ENCODE measurements at places on chromosomes 7 and 10. TPM values are rescaled to one million over a fixed set of nuclear protein-coding genes. Genes with fewer than 3 reads are reported as not detected.
A peak's percentile ranks its signal among the peaks of the same experiment; 100 is the strongest.

The OPN4 gene
- total RNA-seq: not detected

The NPTX2 gene
- not detected for total RNA-seq

The PLAC9 gene
- not detected for total RNA-seq

- H3K4me3 ChIP-seq: peak overlapping the region; percentile 95
- H3K36me3 ChIP-seq: peaks cover 24% of the 10 kb centered on the region
- peak overlapping the region; percentile 94 for H3K27ac ChIP-seq
- peaks cover 35% of the 10 kb centered on the region for H3K4me1 ChIP-seq
Measured at GRCh38 chr7:124930173-124930623, 573 bp upstream of the POT1 start.

- H3K4me1 ChIP-seq: no peaks in the 10 kb centered on the region
- DNase-seq: no peak
- H3K4me3 ChIP-seq: no peak overlapping the region
- H3K27ac ChIP-seq: no peak overlapping the region
Measured at GRCh38 chr7:82705517-82706260, 262.1 kb upstream of the CACNA2D1 start.

DNA sequence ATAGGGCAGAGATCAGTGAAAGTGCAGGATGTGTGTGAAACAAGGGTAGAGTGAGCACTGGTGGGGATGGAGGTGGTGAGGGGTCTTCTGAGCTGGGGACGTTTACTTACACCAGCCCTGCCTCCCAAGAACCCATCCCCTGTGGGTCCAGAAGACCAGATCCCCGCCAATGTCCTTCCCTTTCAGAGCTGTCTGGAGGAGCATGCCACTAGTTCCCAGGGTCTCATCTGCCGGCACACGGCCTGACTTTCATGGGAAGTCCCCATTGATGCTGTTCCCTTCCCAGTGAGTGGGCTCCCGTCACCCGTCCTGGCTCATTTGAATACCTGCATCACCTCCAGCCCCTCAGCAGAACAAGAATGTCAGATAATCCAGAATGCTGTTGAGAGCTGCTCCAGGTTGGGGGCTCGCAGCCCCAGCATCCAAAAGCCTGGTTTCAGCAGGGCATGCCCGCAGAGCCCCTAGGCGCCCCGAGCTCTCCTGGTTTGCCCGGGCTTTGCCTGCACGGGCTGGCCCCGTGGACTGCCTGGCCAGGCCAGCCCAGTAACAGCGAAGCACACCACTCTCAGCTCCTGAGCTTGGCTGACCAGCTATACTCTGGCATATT is 246.7 kb downstream of the MGMT start:
- DNase-seq: peak; percentile 3
- peaks cover 2% of the 10 kb centered on the region for H3K36me3 ChIP-seq
- H3K4me1 ChIP-seq: no peaks in the 10 kb centered on the region

DNA sequence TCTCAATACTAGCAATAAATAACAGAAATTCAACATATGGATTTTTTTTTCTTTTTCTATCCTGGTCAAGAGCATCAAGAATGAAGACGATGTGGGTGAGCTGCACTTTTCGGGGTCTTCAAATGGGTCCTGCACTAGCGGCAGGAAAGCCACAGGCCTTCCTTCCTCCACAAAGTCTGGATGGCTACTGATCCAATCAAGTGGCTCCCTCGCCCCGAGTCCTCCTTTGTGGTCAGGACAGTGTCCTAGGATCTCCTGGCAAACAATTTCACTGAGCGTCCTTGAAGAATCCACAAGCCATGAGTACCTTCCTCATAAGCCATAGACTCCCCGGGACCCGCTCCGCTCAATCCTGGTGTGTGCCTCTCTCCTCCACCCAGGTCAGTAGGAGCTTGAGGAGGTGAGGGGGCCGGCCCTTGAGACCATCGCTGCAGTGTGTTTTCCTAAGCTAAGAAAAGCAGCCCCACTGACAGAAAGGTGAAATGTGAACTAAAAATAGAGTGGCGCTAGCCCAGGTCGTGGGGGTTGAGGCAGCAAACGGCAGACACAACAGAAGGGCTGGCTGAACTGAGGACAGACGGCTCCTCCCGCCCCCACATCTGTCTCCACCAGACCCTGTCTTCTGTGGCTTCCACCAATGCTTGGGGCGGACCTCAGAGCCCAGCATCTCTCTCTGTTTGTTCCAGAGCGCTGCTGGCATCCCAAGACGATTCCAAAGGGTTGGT is 202.3 kb downstream of the HERPUD2 start:
- H3K27me3 ChIP-seq: peaks cover 22% of the 10 kb centered on the region
- H3K36me3 ChIP-seq: no peaks in the 10 kb centered on the region
- peaks cover 2% of the 10 kb centered on the region for H3K4me1 ChIP-seq
- no peak for DNase-seq

- H3K27me3 ChIP-seq: peaks cover 28% of the 10 kb centered on the region
- DNase-seq: no peak
- peaks cover 2% of the 10 kb centered on the region for H3K36me3 ChIP-seq
- peak overlapping the region; percentile 23 for H3K4me3 ChIP-seq
- H3K27ac ChIP-seq: no peak overlapping the region
Measured at GRCh38 chr10:104233817-104234216, 1.7 kb upstream of the CFAP43 start.

DNA sequence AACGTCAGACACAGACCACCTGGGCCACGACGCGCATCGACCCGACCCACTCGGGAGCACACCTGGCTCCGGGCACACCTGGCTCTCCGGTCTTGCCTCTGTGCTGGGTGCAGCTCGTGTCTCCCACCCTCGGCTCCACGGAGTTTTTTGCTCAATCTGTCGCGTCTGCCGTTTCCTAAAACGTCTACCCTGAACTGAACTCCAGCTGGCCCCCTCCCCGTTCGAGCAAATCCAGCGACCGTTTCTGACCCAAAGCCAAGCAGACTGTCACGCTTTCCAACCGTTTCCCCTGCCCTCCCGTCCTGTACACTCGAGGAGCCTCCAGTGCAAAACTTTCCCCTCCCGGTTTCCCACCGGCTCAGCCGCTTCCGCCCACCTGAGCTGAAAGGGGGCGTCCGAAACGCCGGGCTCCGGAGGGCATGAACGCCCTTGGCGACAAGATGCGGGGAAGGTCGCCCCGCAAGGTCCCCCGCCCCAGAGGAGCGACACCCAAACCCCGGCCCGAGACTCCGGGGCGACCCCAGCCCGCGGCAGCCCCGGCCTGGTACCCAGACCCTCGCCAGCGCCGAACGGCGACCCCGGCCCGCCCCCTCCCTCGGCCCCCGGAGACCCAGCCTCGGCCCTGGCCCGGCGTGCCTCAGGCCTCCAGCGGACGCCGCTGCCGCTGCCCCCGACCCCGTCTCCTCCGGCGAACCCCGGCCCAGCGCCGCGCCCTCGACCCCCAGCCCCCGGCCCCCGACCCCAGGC is 557 bp downstream of the CYTH3 start:
- peaks cover 58% of the 10 kb centered on the region for H3K27me3 ChIP-seq
- no peak for DNase-seq
- H3K36me3 ChIP-seq: no peaks in the 10 kb centered on the region
- H3K4me3 ChIP-seq: peak overlapping the region; percentile 77
